A549 treated with RU486 at 1 μM for 4 hours (cell line): ENCODE measurements at places on chromosomes 1 and 21. TPM values are rescaled to one million over a fixed set of nuclear protein-coding genes. Genes with fewer than 3 reads are reported as not detected.

PCBP3 gene
- 0.89 to 1.5 TPM (median 1.1 TPM) in 5 replicates for total RNA-seq

RNU1-4 gene
- 5.0 TPM in 1 of 5 replicates, not detected in the others for total RNA-seq

HCRTR1 gene
- total RNA-seq = not detected in 5 replicates

IL24 gene
- total RNA-seq = 0.17 to 0.35 TPM (median 0.30 TPM) in 5 replicates

CFAP107 gene
- total RNA-seq = not detected in 5 replicates

MRPL24 gene
- 175 to 219 TPM (median 189 TPM) in 5 replicates for total RNA-seq

FCRL2 gene
- total RNA-seq = not detected in 5 replicates

LCE1D gene
- total RNA-seq = not detected in 5 replicates

S100B gene
- total RNA-seq = not detected in 5 replicates

BACE2 gene
- 20.4 to 22.0 TPM (median 21.6 TPM) in 5 replicates for total RNA-seq

CACYBP gene
- total RNA-seq = 167 to 216 TPM (median 188 TPM) in 5 replicates

LYPD8 gene
- total RNA-seq = 0.15 to 0.22 TPM (median 0.21 TPM) in 4 of 5 replicates, not detected in the other

PROK1 gene
- total RNA-seq = not detected in 5 replicates

AADACL3 gene
- not detected in 5 replicates for total RNA-seq

CRP gene
- not detected in 5 replicates for total RNA-seq

EXO5 gene
- total RNA-seq = 3.5 to 4.9 TPM (median 3.8 TPM) in 5 replicates

AK5 gene
- total RNA-seq = 6.5 to 10.9 TPM (median 7.8 TPM) in 5 replicates
